ENCODE measurements at places on chromosomes 11 and 22.

DNA sequence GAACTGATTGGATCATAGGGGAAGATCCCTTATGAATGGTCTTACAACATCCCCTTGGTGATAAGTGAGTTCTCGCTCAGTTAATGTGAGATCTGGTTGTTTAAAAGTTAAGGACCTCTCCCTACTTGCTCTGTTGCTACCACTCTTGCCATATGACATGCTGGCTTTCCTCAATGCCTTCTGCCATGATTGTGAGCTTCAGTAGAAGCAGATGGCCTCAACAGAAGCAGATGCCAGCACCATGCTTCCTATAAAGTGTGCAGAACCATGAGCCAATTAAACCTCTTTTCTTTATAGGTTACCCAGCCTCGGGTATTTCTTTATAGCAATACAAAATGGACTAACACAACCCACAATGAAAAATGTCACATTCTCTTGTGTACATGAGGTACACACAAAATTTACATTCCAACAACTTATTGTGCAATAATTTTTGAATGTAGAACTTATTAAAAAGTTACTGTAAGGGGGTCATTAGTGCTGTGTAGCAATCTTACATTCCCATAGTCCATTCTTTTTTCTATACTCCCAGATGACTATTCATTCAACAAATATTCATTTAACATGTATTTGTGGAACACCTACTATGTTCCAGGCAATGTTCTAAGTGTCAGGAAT is 10.3 kb downstream of the CYP2R1 start:
- no peak for DNase-seq

DNA sequence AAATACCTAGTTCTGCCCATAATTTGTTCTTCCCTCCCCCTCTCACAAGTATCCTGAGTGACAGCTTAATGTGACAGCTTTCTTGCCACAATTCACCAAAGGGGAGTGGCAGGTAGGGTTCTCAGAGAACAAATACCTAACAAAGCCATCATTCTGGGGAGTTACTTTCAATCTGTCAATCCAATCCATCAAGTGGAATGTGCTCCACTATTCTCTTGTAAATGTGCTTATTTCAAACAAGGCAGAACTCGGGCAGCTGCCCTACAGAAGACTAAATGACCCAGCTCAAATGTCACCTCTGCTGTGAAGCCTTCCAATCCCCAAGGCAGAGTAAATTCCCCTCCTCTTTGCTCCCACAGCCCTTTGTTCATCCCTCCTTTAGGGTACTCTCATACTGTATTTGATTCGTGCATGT is 27.8 kb downstream of the LGR4 start:
- no peak for DNase-seq

DNA sequence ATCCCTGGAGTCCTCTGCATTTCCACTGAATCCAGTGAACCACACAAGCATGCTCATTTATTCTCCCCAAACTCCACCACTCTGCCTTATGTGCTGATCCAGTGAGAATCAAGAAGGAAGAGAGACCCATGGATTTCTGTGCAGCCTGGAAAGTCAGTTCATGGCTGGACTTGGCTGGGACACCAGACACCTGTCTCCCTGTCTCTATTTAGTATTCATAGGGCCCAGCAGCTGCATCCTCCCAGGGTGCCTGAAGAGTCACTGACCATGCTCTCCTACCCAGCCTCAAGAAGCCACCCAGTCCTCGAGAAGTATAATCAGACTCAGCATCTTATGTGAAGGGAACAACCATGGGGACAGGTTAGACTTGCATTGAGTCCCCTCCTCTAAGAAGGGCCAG is 83.2 kb downstream of the ZNF280B start:
- no peak for DNase-seq

- DNase-seq = no peak
Observed at GRCh38 chr11:71115770-71116692, 136.3 kb downstream of the SHANK2 start.

- peak; percentile 48 for DNase-seq
Observed at GRCh38 chr22:18156878-18157713, 7.1 kb downstream of the USP18 start.

DNA sequence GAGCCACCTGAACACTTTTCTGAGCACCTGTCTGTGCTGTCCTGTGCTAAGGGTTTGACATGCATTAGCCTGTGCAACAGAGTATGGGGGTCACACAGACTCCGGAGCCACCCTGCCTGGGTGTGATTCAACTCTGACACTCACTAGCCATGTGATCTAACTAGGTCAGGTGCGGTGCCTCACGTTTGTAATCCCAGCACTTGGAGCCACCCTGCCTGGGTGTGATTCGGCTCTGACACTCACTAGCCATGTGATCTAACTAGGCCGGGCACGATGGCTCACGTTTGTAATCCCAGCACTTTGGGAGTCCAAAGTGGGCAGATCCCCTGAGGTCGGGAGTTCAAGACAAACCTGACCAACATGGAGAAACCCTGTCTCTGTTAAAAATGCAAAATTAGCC is 11.4 kb downstream of the UBE2L6 start:
- DNase-seq = no peak

GRCh38 chr11:45872651-45873356 is 12.6 kb upstream of the MAPK8IP1 start:
- peak; percentile 31 for DNase-seq

DNA sequence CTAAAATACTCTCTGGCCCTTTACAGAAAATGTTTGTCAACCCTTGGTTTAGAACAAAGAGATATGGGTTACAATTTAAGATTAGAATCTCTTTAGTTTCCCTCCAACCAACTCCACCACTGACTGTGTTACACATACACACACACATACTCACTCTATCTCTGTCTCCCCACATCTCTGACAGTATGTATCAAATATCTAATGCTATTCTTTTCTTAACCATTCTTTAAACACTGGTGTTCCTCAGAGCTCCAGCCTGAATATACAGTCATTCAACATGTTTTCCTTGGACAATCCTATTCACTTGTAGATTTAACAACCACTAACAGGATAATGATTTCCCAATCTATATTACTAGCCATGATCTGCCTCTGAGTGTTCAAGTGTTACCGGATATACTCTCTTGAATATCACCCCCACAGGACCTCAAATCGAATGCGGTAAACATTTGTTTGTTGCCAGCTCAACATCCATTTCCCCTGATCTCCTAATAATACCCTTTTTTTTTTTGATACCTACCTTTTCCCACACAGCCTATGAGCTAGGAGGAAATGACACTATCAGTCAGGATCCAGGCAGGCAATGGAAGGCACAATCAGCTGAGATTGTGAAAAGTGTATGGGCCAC is 6.1 kb downstream of the MPZL3 start:
- no peak for DNase-seq

DNA sequence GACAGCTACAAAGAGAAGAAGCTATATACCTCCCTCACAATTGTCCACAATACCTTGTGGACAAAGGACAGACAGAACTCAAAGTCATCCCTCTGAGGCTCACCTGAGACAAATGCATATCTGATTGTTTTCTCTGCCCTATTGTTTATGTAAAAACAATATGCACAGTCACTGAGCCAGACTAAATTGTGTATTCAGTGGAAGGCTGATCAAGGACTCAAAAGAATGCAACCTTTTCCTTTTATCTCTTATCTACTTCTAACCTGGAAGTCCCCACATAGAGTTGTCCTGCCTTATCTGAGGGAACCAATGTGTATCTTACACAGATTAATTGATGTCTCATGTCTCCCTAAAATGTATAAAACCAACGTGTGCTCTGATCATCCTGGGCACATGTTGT is 13.9 kb upstream of the MED17 start:
- DNase-seq = no peak

DNA sequence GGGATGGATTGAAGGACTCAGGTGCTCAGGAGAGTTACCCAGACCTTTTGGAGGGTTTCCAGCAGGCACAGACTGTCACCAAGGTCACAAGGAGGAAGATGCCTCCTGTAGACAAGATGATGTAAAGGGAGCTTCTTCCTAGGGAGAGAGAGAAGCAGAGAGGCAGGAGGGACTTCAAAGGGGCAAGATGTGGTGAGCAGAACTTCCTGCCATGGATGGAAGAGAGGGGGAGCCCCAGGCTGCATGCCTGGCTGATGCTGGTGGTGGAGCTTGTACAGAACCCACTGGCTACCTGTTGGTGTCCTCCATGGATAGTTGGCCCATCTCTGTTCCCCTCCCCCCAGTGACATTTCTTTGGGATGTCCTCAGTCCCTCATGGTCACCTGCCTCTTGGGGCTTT is 4.2 kb downstream of the HEPN1 start:
- no peak for DNase-seq

DNA sequence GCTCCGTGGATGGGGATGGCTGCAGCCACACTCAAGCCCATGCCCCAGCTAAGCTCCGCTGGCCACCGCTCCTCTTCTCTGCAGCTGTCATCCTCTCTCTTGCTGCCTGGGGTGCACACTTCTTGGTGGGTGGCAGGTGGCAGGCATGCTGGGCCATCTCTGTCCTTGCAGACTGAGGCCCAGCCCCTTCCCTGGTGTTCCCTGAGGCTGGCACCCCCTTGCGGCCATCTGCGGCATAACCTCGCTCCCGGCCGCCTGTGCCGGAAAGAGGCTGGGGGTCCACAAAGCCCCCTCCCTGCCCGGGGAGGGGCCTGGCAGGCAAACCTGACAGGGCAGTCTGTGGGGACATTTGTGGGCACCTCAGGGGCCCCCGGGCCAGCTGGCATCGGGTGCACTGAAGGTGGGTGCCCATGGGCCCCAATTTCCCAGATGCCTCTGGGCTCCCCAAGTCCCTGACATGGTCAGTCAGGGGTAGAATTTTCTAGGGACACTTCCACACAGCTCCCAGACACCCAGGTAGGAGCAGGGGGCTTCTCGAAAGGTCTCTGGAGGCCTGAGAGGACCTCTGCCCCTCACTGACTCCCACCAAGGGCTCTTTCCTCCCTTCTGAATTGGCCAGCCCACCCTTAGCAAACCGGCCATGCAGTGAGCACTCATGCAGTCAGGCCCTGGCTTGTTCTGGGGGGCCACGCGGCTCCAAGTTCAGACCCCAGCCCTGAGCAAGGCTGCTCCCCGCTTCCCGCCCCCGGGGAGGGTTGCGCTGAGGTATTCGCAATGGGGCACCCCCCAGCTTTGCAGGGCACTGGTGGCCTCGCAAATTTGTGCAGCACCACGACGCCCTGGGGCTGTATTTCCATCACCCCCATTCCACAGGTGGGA is 23.5 kb upstream of the TH start:
- DNase-seq = peak; percentile 23

- DNase-seq = no peak
Observed at GRCh38 chr11:97107604-97108003, 717.8 kb downstream of the JRKL start.

- peak; percentile 93 for DNase-seq
Observed at GRCh38 chr22:19806213-19807160, 45.9 kb downstream of the TBX1 start.

- no peak for DNase-seq
Observed at GRCh38 chr22:27966168-27967064, 47.4 kb upstream of the PITPNB start.

DNA sequence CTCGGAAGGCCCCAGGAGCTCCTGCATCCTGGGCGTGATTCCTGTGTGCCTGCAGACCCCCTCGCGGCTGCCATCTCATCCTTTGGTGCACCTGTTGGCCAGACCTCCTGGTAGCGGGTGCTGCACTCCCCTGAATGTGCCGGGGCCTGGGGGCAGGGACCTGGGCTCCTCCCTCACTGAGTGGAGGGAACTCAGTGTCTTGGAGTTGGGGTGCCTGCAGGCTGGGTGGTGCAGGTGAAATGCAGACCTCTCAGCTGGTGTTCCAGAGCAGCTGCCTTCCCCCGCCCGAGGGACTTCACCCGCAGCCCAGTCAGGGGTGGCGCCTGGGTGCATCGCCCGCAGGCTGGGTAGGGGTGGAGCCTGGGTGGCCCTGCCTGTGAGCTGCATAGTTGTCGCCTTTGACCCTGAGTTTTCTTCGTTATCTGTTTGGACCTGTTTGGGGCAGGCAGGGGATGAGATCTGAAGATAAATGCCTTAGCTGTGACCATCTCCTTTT is 31.4 kb downstream of the LRP5 start:
- DNase-seq = peak; percentile 60

GRCh38 chr11:41134971-41135370 is 324.5 kb downstream of the LRRC4C start:
- DNase-seq = no peak

DNA sequence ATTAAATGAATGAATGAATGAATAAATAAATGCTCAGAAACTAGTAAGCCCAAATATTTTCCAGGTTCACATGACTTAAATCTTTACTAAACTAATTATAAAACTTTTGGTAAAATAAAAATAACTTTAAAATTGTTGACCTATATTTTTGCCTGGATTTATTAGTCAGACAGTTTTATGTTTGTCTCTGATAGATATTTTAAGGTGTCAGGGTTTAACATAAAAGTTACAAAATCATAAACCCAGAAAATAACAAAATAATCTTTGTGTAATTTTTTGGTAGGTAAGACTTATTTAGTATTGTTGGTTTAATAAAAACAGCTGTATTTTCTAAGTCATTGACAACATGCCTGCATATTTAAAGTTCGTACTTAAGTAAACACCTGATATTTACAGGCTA is 27.4 kb upstream of the HEPHL1 start:
- DNase-seq = no peak

- DNase-seq = no peak
Observed at GRCh38 chr11:64312947-64313346, 4.4 kb downstream of the TRMT112 start.

DNA sequence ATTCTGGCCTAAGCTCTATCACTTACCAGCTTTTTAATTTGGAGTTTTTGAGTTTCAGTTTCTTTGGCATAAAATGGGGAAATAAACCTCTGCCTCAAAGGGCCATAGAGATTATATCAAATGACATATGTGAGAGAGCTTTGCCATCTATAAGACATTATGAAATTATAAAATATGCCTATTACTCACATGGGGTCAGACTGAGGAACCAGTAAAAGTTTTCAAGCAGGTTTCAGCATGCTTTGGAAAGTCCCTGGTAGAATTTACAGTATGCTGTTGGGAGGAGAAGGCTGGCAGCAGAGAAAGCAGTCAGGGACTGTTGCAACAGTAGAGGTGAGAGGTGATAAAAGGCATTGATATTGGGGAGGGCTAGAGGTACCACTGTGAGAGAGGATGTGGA is 13.6 kb upstream of the MTNR1B start:
- no peak for DNase-seq

GRCh38 chr11:19756675-19757475 is 44.2 kb downstream of the NAV2 start:
- DNase-seq = peak; percentile 37

DNA sequence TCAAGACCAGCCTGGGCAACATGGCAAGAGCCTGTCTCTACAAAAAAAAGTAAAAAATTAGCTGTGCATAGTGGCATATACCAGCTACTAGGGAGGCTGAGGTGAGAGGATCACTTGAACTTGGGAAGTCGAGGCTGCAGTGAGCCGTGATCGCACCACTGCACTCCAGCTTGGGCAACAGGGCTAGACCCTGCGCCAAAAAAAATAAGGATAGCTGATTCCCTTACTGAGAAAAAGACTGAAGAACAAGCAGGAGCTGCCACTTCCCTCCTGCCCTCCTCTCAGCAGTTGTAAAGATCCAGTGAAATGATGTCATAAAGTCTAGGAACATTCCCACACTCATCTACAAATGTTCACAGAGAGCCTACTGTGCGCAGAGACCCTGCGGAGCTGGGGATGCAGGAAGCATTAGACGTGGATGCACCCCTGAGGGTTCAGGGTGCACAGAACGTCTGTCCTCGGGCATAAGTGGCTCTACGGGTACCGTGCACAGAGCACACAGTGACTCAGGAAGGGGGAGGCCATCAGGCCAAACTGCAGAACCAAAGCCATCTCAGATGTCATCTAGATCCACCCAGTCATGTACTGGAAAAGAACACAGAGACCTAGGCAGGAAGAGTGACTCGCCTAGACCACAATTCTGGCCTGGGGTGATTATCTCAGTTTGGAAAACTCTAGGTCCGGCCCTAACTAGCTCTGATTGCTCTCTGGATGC is 11.7 kb downstream of the SEC14L2 start:
- DNase-seq = no peak

- DNase-seq = no peak
Observed at GRCh38 chr11:62918531-62918930, 2.6 kb downstream of the CHRM1 start.
